HS-27A (cell line): ENCODE measurements at places on chromosomes 5 and 9.

DNA sequence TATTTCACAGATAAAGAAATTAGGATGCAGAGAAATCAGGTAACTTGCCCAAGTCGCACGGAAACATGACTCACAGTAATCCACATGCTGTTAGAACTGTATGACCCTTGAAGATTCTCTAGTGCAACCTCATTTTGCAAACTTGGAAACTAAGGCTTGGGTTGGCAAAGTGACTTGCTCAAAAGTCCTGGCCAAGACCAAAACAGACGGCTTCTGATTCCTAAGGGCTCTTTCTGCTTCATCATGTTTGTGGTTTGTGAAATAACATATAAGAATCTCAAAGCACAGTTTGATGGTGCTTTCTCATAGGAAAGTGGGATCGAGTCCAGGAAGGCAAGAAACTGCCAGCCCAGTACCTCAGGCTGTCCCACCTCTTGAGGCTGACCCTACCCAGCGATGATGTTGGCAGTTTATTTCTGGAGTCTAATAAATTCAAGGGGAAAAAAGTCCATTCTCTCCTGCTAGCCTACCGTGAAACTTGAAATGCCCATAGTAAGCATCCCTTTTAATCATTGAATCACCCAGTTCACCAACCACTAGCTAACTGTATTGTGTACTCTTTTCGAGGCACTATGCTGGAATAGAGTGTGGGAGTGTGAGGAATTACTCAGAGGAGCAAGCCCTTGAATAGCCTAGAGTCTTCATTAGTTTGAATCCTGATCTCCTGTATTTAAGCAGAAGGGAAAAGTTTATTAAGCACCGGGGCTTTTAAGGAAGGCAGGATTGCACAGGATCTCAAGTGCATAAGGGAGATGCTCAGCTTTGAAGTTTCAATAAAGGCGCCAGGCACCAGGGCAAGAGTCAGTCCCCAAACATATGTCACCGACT is 14.1 kb downstream of the CAPSL start:
- peak; percentile 77 for DNase-seq

DNA sequence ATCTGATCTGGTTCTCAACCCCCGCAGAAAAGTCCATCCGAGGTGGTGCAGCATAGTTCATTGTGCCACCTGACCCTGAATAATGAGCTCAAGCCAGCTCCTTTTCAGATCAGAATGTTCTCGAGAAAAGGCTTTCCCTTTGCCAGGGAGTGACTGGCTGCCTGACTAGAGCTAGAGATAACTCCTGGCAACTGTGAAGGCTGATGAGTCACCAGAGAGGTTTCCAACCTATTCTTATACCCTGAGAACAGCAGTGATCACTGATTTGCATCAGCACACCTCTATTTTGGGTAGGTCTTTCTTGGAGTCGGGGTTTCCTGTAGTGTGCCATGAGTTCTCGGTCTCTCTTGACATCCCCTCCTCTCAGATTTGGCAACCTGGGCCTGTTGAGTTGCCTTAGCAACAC is 127.9 kb downstream of the PIK3R1 start:
- DNase-seq: no peak

GRCh38 chr9:120877276-120878034 is 467 bp upstream of the PHF19 start:
- no peak for DNase-seq

DNA sequence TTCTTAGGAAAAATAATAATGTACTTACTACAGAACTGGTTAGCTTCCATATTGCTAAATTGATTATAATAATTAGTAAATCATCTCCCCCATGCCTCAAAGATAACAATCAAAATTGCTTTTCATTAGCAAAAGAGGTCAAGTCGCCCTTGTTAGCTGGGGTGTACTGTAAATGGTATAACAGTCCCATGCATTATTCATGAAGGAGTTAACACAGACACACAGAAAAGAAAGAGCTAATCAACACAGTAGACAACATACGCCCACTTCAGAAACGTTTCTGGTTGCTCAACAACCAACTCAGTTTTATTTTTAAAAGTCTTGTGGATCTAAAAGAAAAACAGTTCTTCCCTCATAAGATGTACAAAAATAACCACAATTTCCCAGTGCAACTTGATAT is 100.2 kb downstream of the MPDZ start:
- DNase-seq: no peak

DNA sequence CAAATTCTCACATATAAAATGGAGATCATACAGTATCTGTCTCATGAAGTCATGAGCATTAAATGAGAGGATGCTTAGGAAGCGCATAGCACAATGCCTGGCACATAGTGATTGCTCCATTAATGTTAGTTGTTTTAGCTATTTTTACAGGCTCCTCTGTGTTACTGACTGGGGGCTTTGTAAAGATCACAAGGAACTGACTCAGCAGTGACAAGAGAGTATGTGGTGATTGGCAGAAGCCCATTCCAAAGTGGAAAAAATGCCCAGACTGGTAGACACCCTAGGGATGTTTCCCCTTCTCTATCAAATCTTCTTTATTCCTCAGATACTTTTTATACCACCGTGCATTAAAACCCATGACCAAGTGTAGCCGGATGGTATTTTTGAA is 33.5 kb downstream of the ABLIM3 start:
- no peak for DNase-seq

DNA sequence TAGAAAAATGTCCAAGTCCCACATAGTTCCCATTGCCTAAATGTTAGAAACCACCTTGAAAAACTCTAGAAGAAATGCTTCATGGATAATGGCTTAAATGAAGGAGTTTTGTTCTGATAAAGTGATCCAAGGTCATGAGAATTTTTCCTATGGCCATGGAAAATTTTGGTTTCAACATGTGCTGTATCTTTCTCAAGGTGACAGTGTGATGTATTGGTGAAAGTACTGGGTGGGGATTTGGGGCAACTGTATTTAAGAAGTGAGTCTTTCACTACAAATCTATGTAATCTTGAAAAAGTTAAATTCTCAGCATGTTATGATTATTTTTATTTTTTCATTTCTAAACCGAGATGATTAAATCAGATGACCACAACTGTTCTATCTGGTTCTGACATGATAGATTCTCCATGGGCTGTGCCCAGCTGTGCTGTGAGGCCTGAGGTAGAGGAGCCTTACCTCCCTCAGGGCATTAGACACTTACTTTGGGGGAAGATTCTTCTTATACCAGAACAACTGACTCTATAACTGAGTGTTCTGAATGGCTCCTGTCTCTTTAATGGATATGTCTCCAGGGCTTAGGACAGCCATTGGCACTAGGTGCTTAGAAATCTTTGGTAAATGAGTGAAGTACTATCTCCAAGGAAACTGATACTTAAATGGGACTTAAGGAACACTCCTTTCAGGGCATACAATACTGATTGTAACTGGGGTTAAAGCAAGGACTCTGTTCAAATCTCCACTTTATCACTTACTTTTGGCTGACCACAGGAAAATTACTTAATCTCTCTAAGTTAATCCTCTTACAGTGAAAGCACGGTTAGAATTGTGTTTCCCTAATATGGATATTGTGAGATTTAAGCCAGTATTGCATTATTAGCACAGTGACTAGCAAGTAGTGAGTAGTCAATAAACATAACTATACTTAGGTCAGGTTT is 397.4 kb upstream of the MEF2C start:
- no peak for DNase-seq

GRCh38 chr5:54251981-54252380 is 58.4 kb downstream of the ARL15 start:
- DNase-seq: no peak

- no peak for DNase-seq
Measured at GRCh38 chr9:13728131-13728530, 448.6 kb upstream of the MPDZ start.

DNA sequence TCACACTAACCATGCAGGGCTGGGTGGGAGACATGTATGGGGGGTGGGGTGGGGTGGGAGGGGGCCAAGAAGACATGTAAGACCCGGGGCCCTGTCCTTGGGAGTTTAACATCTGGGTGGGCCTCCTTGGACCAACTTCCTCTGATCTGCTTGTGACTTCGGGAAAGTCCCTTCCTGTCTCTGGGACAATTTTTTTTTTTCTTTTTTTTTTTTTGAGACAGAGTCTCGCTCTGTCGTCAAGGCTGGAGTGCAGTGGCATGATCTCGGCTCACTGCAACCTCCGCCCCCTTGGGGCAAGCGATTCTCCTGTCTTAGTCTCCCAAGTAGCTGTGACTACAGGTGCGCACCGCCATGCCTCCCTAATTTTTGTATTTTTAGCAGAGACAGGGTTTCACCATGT is 23.8 kb upstream of the IER5L start:
- DNase-seq: no peak

DNA sequence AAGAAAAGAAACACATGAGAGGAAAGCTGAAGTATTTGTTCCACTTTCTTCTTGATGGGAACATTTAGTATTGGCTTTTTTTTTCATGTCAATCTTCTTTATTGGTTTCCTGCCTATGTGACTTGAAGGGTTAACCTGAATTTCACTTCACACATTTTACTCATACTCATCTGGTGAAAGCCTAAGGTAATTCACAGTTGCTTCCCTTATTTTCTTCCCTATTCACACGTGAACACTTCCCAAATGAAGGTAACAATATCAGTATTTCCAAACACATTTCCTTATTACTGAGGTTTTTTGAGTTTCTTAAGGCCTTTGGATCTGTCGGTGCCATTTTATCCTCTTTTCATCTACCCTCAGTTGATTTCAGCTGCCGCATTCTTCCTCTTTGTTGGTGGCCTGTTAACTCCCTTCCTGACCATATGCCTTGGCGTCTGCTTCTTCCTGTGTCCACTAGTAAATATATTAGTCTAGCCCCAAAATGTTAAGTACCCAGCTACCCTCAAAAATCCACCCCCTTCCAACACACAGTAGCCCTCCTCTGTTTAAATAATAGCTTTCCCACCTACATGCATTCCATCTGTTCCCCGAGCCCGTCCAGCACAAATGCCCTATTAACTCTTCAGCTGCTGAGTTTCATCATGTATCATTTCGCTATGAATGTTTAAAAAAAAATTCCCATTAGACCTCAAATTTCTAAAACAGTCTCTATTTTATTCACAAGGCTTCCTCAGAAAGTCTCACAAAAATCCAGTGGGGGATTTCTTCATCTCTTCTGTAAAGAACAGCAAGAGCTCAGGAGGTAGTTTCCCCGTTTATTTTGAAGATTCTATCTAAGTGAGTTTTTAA is 97.3 kb downstream of the USP20 start:
- DNase-seq: no peak

- DNase-seq: no peak
Measured at GRCh38 chr5:116520771-116521170, 53.9 kb downstream of the SEMA6A start.

DNA sequence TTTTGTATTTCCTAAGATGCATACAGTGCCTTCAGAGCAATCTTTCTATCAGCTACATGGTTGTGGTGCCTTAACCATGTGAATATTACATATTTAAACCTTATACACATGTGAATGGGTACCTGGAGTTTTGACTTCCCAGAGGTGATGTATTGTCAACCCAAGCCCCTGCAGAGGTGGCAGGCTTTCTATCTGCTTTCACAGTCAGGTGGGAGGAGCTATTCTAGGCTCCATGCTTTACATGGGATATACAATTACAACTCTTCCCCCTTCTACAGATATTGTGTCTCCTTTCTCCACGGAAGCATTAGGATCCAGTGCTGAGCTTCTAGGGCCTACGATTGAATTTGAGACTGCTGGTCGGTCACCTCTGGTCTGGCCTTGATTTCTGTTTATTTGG is 89.8 kb upstream of the TUT7 start:
- no peak for DNase-seq

DNA sequence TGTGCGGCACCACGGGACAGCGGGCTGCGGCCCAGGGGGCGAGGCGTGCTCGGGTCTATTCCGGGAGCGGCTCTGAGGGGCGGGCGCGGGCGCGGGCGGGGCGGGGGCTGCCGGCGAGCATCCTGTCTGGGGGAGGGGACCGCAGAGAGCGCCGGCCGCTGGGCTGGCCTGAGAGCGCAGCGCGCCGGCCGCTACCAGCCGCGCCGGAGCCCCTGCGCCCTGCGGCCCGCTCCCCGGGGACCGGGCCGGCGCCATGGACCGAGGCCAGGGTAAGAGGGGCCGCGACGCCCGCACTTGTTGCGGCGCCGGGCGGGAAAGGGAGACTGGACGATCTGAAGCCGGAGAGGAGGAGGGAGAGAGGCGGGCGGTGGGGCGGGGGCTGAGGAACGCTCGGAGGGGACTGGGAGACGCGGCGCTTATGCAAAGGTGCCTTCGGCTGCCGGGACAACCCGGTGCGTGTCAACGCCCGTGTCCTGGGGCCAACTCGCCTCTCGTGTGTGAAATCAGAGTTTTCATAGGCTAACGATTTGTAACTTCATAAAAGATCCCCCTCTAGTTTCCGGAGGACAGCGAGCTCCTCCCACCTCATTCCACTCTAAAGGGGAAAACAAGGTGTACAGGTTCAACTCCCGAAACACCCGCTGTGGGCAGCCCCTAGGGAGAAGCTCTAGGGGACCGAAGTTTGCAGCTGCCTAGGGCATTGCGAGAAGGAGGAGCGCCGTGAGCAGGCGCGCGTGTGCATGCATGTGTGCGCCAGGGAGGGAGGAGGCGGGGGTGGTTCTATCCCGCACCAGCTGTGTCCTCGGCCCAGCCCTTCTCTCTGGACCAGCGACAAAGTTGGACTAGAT is at the start of gene AFAP1L1:
TSS of gene AFAP1L1 (plus strand) at position 144 of the 848 bp plus-strand sequence. CDS start at position 254, 110 bp downstream.
- DNase-seq: no peak

DNA sequence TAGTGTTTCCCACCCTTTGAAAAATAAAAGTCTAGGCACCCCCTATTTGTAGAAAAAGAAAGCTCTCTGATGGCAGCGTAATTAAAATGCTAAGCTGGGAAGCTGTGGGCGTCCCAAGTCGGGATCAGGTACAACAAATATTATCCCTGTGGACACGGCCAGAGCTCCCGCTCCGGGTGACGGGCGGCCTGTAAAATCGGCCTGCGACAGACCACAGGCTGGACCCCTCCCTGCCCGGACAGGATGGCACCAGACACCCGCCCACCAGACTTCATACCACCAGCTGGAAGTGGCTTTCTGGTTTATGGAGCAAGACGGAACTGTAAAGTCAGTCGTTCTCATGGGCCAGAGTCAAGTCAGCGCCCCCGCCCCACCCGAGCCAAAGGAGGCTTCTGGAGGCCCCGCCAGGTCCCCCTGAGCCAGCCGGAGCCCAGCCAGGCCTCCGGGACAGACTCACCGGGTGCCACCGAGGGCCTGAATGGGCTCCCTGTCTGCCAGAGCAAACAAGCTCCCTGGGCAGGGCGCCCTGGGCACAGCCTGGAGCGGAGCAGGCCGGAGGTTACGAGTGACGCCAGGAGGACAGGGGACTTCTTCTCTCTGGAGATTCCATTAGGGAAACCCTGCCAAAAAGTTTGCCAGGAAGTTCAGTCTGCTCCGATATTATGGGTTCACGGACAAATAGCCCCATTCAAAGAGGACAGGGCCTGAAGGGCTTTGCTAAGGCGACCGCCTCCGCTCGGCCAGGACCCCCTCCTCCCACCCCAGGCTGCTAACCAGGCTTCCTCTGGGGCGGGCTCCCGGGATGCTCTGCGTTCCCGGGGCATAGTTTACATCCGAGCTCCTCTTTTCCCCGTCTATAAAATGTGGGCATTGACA is 173.7 kb downstream of the ERCC6L2 start:
- no peak for DNase-seq

DNA sequence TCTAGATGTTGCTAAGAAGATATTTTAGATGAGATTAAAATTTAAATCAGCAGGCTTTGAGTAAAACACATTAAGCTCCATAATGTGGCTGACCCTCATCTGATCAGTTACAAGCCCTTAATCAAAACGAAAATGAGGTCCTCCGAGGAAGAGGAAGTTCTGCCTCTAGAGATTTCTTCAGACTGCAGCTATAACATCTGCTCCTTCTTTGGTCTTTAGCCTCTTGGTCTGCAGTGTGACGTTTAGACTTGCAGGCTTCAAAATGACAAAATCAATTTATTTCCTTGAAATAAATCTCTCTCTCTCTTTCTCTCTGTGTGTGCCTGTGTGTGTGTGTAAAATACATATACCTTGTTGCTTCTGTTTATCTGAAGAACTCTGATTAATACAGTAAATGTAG is 1429.8 kb upstream of the CDH9 start:
- no peak for DNase-seq
